ENCODE measurements at places on chromosomes 6 and 20.
A peak's percentile ranks its signal among the peaks of the same experiment; 100 is the strongest.

DNA sequence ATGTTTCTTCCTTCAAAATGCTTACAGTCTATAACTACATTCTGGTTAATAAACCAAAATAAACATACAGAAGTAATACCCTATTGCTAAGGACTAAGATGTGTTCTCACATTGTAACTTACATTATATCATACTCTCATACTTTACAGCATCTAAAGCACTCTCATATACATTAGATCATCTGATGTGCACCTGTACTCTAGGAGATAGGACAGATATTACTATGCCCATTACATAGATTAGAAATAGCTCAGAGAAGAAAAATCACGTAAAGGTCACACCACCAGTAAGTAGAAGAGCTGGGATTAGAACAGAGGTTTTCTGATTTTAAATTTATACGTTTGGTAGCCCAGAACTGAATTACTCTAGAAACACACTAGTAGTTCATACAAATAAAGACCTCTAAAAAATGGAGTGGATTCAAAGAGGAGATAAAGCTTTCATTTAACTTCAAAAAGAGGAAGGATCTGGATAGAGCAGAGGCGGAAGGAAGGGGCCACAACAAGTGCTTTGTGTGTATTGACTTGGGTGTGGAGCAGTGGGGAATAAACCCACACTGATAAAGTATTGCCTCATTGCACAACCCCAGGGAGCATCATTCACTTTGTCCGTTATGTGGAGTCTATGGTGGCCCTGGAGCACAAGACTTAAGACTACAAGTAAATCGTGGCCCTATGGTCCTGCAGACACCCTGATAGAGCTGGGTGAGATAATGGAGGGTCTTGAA lies 30.9 kb downstream of the SLC2A12 start:
- DNase-seq: no peak

DNA sequence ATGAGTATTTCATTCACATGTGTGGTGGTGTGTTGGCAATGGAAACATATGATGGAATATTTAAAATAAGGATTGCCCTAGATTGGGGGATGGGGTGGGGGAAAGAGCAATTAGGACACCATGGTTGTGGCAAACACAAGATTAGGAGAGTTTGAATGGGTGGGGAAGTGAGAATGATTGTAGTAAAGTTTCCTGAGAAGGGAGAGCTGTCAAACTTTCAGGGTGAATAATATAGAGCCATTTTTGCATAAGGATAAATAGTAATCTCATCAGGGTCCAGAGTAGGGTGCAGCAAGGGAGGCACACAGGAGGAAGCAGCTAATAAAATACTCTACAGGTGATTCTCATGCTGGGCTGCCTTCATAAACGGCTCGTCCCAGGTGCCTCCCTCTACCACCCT lies 294.9 kb upstream of the MARCKS start:
- DNase-seq: no peak

GRCh38 chr6:20692023-20692422 lies 157.8 kb downstream of the CDKAL1 start:
- no peak for DNase-seq

DNA sequence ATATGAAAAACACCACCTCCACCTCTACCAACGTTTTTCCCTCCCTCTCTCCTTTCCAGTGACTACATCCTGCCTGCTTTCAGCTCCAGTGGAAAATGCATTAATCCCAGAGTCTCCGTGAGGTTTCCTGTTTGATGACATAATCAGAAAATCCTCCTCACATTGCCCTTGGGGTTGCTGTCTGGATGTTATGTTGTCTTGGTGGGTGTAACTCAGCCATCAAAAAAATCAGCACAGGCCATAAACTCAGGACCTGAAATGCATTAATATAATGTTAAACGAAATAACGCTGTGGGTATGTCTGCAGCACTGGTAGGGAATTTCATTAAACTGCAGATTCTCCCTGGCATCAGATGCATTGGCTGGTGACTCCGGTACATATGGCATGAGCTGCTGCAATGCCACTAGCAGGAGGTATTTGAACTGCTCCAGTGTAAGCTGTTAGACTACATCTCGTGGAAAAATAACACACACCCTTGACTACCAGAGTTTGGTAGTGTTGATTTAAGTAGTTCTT lies 297.8 kb downstream of the PRL start:
- peak; percentile 58 for DNase-seq

DNA sequence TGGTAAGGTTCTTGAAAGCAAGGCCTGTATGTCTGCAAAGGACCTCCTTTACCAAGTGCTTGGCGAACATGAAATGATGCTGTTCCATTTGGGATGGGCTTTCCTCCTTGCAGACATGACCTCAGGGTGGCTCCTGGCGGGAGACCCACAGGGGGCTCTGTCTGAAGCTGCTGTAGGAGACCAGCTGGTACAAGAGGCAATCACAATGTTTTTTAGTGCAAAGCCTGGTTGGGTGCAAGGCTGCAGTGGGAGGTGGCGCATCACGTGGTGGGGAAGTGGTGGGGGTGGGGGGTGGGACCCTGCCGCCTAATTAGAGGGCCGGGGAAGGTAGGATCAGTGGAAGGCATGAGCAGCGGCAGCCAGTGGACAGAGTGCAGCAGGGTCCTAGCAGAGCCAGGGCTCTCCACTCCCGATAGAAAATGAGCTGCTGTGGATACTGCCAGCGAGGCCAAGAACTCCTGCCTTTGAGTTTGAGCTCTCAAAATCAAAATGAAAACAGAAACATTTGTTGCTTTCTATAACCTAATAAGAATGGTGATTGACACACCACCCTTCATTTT lies 9.1 kb upstream of the ARMC2 start:
- no peak for DNase-seq

DNA sequence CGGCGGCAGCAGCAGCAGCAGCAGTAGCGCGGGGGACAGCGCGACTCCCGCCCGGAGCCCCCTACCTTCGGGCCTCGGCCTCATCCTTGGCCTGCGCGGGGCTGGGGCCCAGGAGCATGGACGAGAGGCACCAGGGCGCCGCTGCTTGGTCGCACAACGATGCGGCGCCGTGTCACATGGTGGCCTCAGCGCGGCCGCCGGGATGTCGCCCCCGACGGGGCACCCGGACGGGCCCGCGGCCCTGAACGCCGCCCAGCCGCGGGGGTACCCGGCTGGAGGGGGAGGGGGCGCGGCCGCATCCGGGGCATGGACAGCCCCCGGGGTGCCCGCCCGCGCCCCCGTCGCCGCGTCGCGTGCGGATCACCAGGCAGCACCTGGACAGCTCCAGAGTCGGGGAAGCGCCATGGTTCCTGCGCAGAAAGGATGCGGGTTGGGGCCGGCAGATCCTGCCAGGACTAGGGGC lies 57.1 kb downstream of the CDH22 start:
- no peak for DNase-seq

DNA sequence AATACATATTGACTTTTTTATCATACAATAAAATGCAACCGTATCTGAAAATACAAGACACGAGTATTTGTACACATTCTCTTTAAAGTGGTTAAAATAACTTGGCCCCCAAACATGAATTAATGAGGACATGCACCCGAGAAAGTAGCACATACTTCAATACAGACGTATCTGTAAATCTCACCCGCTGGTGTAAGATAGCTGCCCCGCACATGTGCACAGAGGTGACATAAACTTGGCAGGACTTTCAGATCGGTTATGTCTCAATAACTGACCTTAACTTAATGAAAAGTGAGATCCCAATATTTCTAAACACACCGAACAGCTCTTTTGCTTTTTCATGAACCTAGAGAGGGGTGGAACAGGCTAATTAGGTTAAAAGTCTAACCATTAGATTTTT lies 91.5 kb upstream of the RPS6KA2 start:
- DNase-seq: no peak

DNA sequence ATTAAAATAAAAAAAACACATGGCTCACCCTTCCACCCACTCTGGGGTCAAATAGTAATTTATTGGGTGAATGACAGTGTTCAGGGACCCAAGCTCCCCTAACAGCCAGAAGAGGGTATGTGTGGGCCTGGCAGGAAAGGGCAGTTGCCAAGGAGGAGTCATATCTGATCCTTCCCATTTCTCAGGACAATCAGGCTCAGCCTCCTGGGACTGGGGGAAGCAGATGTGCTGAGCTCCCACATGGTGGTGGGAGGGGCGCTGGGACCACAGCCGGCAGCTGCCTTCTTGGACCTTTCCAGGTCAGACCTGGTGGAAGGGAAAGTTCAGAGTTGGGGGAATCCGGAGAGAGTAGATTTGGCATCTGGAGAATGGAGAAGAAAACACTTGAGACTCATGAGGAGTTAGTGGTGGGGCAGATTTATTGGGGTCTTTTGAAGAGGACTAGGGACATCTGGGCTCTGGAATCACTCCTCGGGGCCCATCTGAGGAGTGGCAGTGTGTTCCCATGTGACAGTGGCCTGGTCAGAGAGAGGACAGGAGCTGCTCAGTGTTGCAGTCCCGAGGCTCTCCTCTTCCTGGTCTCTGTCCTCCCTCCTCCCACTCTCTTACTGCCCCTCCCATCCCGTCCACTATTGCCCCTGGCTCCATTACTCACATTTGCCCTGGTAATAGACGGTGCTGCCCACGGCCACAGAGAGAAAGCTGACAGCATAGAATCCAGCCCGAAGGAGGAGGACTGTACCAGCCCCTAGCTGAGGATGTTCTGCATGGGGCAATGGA lies 3.0 kb downstream of the LST1 start:
- DNase-seq: no peak

DNA sequence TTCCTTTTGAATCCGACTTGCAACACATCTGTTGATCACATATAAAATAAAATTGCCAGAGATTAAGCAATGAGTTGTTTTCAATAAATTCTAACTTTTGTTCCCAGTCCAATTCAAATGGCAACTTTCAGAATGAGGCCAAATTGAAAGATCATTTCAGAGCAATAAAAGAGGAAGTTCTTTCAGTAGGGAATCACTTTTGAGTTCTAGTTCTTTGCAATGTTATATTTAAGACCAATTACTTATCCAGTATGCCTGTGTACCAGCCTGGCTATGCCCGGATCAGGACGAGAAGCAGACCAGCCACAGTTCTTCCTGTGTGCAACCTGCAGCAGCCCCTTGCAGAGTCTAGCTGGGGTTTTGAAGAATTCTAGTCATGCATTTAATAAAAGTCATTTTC lies 232.5 kb downstream of the BTBD9 start:
- DNase-seq: no peak

GRCh38 chr6:43924222-43924702 lies 154.3 kb downstream of the VEGFA start:
- DNase-seq: no peak

- no peak for DNase-seq
Observed at GRCh38 chr6:68126089-68126749, 508.9 kb upstream of the ADGRB3 start.

- no peak for DNase-seq
Observed at GRCh38 chr6:15102241-15102640, 143.6 kb upstream of the JARID2 start.

- peak; percentile 93 for DNase-seq
Observed at GRCh38 chr20:45419188-45420091, 3.5 kb downstream of the PIGT start.

DNA sequence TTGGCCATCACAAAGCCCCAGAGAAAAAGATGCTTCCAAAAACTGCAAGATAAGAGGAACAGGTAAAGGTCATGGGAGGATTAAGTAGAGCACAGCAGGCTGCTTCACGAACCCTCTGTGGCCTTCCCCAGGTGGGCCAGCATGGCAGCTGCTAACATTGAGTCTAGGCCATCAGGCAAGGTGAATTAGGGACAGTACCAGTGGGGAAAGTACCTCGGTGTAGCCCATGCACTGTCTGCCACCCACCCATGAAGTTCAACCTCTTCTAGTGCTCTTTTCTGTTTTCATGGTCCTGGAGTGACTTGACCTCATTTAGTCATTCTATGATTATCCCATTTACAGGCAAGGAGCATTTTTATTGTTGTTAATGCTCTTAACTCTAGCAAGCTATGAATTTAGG lies 108.6 kb upstream of the DUSP22 start:
- DNase-seq: no peak

DNA sequence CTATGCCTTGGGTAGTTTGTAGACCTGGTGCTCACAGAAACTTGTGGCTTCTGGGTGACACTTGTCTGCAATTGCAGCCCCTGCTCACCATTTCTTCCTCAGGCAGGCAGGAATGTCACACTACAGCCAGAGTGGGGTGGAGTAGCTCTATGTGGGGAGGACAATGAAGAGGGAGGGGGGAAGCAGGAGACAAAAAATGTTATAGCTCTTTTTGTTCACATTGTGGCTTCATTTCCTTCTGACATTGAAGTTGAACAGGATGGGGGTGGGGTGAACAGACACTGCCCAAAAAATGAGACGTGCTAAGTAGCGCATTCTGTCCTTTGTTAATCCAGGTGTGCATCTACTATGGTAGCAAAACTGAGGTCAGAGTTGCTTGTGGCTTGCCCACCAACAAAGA lies at the start of gene THEMIS:
Gene THEMIS, minus strand, starts transcription at position 124 of the 400 bp plus-strand sequence. CDS start 126 bp downstream, outside the sequence.
- DNase-seq: no peak

- no peak for DNase-seq
Observed at GRCh38 chr6:25053875-25054371, 118.2 kb upstream of the RIPOR2 start.

- DNase-seq: no peak
Observed at GRCh38 chr20:1813101-1813529, 82.1 kb upstream of the SIRPA start.

- DNase-seq: no peak
Observed at GRCh38 chr20:45368221-45368980, 5.4 kb downstream of the SYS1 start.

- DNase-seq: no peak
Observed at GRCh38 chr6:7919871-7920270, 9.3 kb upstream of the TXNDC5 start.

DNA sequence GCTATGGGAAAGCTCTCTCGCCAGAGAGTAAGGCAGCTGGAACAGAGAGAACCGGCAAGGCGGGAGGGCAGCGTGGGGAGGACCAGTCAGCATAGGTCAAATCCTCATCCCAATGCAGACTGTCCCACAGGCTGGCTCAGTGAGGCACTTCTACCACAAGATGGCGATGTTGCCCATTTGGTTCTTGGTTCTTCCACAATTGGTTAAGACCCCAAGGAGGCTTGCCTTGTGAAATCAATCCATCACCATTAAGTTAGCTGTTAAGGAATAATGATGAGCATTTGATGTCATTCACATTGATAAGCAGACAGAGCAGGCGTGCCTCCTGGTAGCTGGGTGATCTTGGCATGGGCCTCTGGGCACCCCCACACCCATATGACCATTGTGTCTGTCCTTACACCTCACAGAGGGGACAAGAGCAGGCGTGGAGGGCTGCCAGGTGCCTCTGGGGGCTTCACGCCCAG lies 2.4 kb downstream of the CSTL1 start:
- peak; percentile 58 for DNase-seq

GRCh38 chr6:26392932-26393636 lies 9.0 kb upstream of the BTN3A1 start:
- no peak for DNase-seq

- no peak for DNase-seq
Observed at GRCh38 chr6:25463441-25463840, 184.3 kb downstream of the CARMIL1 start.

DNA sequence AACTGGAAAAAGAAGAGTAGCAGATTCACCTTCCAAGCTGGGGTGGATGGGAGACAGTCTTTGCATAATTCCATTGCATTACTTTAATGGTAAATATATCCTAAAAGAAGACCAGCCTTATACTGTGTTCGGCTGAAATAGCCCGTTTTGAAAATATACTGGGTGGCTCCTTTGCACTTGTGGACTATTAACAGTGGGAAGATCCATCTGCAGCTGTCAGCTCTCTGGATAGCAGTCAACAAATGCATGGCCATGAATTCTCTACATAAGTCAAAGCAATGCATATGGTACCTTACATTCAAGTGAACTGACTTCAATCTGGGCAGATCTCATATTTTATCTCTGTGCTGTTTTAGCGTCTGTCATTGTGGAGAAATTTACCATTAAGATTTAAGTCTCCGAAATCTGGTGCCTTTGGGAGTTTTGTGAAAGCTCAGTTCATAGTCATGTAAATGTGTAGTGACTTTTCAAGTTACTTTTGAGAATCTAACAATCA lies 400.6 kb upstream of the RNF217 start:
- DNase-seq: no peak

GRCh38 chr6:74213995-74214394 lies 518.0 kb downstream of the CD109 start:
- DNase-seq: peak; percentile 13
